ENCODE measurements at places on chromosomes 2 and 18. TPM values are rescaled to one million over a fixed set of nuclear protein-coding genes. Genes with fewer than 3 reads are reported as not detected.

NEU2 gene
- not detected for total RNA-seq

HRH4 gene
- total RNA-seq: 0.11 TPM

CRYBA2 gene
- total RNA-seq: 4.1 TPM

INPP4A gene
- 19.1 TPM for total RNA-seq

ARHGEF33 gene
- 0.67 TPM for total RNA-seq

ALPP gene
- total RNA-seq: not detected

SLC11A1 gene
- total RNA-seq: 1.7 TPM

MEP1B gene
- 11.3 TPM for total RNA-seq

SIGLEC15 gene
- total RNA-seq: 0.36 TPM

DLGAP1 gene
- total RNA-seq: 2.2 TPM

UBXN4 gene
- total RNA-seq: 107 TPM

FABP1 gene
- total RNA-seq: 2,293 TPM

LIPT1 gene
- 5.6 TPM for total RNA-seq

SERPINB13 gene
- not detected for total RNA-seq

INPP5D gene
- 10.6 TPM for total RNA-seq

ODC1 gene
- 44.6 TPM for total RNA-seq

CYBRD1 gene
- total RNA-seq: 46.8 TPM

WDR12 gene
- 34.7 TPM for total RNA-seq

CACNB4 gene
- 0.55 TPM for total RNA-seq

MYOM1 gene
- total RNA-seq: 3.5 TPM

ARHGAP15 gene
- 2.2 TPM for total RNA-seq

CDCA7 gene
- 22.8 TPM for total RNA-seq

CXCR1 gene
- 0.11 TPM for total RNA-seq

PSD4 gene
- total RNA-seq: 68.4 TPM

CTAGE1 gene
- total RNA-seq: not detected

Data from left colon (tissue), 2 donors.